ENCODE measurements at places on chromosomes 3 and 15.

DNA sequence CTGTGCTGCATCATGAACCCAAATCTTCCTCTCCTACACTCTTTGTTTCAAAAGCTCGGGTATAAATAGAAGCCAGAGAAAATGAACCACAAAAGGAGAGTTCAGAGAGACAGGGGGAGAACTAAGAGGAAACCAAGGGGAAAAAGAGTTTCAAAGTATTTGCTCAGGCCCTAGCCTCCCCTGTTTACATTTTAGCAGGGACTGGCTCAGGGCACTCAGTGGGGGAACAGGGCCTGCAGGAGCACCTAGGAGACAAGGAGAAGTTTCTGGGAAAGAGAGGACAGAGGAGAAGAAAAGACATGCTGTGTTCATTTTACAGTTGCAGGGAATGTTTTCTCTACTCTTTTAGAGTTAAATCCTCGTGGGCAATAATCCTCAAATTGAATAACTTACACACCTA, 8.5 kb upstream of the IL17RD start:
- no peak for DNase-seq

GRCh38 chr3:36476286-36476942, 96.1 kb downstream of the STAC start:
- DNase-seq: no peak

DNA sequence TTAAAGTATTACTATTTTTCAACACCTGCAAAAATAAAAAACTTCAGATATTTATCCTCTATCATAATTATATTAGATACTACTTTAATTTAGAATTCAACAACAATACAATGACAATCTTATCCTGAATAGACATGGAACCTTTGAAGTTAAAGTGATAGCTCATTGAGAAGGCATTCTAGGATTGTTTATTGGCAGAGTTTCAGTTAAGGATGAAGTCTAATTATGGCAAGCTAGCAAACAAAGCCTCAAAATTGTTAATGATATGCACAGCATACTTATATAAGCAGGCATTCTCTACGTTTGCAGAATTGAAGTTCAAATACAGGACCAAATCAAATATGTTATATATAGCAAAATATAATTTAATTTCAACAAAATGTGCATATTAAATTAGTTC, 91.2 kb upstream of the ABI3BP start:
- DNase-seq: no peak

- DNase-seq: no peak
Measured at GRCh38 chr3:127728417-127729015, 55.8 kb downstream of the ABTB1 start.

- DNase-seq: no peak
Measured at GRCh38 chr3:167992381-167992780, 103.3 kb downstream of the GOLIM4 start.

GRCh38 chr3:50665081-50665840, 9.5 kb upstream of the DOCK3 start:
- DNase-seq: no peak

GRCh38 chr15:51274956-51275355, 63.4 kb downstream of the CYP19A1 start:
- no peak for DNase-seq

Data from stimulated activated naive CD4-positive, alpha-beta T cell (primary cell).